ENCODE measurements at places on chromosomes 4 and X.
A peak's percentile ranks its signal among the peaks of the same experiment; 100 is the strongest.

DNA sequence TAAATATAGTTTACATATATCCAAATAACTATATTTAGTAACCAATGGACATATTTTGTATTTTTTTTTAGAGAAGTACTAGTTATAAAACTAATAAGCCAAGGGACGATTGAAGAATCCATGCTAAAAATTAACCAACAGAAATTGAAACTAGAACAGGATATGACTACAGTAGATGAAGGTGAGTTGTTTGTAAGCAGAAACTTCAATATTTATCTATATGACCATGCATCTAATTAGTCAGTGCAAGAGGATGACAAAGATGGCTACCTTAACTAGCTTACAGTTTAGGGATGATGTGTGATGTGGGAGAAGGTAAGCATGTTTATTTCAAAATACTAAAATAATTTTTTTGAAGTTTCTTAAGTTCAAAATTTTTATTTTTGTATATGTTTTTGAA, 57.7 kb downstream of the HPGDS start:
- DNase-seq = no peak

GRCh38 chrX:40996886-40997530, 88.2 kb upstream of the USP9X start:
- peak; percentile 42 for DNase-seq

GRCh38 chr4:24160358-24160757, 270.5 kb upstream of the PPARGC1A start:
- no peak for DNase-seq

DNA sequence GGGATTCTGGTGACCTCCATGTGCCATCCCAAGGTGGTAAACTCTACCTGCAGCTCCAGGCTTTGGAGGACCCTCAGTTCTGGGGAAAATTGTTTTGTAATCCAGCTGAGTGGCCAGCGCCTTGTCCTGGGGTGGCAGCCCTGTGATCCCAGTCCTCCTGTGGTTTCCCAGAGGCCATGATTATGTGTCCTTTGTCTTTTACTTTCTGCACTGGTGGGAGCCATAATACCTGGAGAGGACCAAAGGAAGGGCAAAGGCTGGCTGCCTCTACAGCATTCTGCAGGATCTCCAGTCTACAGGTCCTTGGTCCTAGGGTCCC, 64.0 kb downstream of the NBDY start:
- DNase-seq = no peak

GRCh38 chrX:44913656-44914531, 40.9 kb downstream of the KDM6A start:
- no peak for DNase-seq

- no peak for DNase-seq
These were observed 68.7 kb upstream of the TAB3 start for GRCh38 chrX:30957753-30958152.

DNA sequence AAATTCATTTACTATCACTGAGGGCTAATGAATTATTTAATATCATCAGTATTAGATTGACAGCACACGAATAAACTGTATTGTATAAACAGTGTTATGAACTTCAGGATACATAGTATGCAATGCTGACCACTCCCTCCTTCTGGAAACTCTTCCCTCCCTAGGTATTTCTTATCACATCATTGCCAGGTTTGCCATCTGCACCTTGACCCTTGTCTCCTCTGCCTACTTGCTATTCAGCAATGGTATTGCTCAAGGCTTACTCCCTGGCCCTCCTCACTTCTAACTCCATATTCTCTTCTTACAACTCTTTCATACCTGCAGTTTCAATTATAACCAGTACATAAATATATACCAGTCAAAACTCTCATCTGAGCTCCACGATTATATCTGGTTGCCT, 38.9 kb downstream of the ATP8A1 start:
- DNase-seq = no peak

DNA sequence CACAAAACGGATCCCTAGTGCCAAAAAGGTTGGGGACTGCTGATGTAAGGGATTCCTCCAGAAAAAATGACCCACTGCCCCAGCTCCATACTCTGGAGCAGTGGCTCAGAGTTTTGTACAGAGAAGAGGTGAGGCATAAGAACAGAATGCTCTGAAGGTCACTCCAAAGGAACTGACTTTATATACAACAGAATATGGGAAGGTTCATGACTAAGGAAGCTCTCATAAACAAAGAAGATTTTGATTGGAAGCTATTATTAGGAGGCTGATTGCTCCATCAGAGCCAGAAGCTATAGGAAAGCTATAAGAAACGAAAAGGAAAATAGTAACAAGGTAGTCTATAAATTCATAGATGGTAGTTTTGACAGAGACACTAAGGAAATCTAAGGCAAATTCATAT, 203.1 kb downstream of the SLC7A11 start:
- no peak for DNase-seq

- no peak for DNase-seq
These were observed 25.1 kb upstream of the JAKMIP1 start for GRCh38 chr4:6225469-6225868.

- DNase-seq = no peak
These were observed 154.5 kb upstream of the GALNT7 start for GRCh38 chr4:173014113-173014558.

- no peak for DNase-seq
These were observed 96.4 kb downstream of the FAM13A start for GRCh38 chr4:88960576-88960975.

- DNase-seq = no peak
These were observed 1249.4 kb upstream of the DIAPH2 start for GRCh38 chrX:95435198-95435597.

GRCh38 chr4:78482281-78482680, 69.3 kb upstream of the ANXA3 start:
- no peak for DNase-seq
